ENCODE measurements at places on chromosomes 6 and 20.

DNA sequence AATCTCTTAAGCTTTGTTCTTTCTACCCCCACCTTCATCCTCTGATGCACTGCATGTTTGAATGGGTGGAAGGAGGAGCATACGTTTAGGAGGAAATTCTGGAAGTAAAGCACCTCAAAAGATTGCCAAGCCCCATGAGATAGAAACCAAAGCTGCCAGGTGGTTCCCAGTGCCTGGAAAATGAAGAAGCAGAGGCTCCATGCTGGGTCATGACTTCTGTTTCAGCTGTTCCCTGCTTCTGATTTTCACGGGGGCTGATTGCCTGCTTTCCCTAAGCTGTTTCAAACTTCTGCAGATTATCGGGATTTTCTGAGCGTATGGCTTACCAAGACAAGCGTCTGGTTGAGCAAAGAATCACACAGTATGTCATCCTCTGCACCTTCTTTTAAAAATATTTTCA, 87.5 kb upstream of the SYNDIG1 start:
- DNase-seq = no peak

- DNase-seq = no peak
Measured at GRCh38 chr6:8085053-8085511, 17.3 kb downstream of the EEF1E1 start.

GRCh38 chr6:125944896-125945295, 11.7 kb upstream of the HINT3 start:
- DNase-seq = no peak

DNA sequence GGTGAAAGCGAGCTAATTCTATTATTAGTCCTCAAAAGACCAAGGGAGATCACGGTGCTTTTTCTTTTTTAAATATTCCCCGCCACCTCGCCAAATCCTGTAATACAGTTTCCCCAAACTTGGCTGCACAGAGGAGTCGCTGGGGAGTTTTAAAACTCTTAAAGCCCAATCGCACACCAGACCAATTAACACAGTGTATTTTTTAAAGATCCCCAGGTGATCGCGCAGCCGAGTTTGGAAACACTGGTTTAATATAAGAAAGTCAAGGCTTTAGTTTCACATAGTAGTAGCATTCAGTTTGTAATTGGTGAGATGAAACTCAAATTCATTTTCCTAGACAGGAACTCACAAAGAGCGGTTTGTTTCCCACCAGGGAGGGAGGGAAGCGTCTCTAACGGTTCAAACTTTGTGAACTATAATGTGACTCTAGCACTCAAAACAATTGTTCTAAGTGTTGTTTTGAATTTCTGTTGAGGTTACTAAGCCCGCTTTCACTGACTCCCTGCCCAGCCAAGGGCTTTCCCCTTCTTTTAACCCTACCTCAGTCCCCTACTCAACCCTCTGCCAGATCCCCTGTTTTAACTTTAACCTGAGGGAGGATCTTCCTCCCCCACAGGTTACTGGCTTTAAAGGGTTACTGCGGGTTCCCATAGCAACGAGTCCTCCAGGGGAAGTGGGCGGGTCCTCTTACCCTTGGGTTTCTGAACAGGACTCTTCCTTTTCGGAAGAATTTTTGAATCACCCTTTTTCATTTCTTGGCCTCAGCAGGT, 25.7 kb upstream of the BTBD3 start:
- DNase-seq = no peak

DNA sequence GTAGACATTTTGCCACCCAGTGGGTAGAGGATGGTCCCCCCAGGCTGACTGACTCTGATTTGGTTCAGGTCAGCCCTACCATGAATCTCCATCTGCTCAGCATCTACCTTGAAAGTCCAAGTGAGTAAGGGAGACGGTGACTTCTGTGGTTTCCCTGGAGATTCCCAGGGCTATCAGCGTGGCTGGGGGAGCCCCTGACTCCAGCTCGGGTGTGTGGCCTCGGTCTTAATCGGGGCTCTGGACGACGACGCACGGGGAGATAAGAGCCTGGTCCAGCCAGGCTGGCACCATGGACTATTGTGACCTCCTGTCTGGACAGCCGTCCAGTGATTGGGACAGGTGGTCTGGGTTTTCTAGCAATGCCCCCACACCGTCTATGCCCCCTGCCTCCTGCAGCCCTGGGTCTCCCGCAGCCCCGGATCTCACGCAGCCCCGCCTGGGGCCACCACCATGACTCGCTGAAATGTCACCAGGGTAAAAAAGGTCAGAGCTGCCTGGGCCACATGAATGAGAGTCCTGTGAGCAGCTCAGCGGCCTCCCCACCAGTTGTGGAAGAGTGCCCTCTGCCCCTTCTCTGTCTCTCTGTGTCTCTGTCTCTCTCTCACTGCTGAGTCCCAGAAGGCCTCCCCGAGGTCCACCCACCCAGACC, 47.1 kb upstream of the GATA5 start:
- DNase-seq = no peak

GRCh38 chr6:157991067-157991432, 9.4 kb downstream of the SYNJ2 start:
- peak; percentile 44 for DNase-seq

GRCh38 chr6:44534291-44534690, 146.8 kb downstream of the CDC5L start:
- DNase-seq = no peak

- DNase-seq = no peak
Measured at GRCh38 chr6:27601668-27602254, 128.9 kb upstream of the ZNF184 start.

DNA sequence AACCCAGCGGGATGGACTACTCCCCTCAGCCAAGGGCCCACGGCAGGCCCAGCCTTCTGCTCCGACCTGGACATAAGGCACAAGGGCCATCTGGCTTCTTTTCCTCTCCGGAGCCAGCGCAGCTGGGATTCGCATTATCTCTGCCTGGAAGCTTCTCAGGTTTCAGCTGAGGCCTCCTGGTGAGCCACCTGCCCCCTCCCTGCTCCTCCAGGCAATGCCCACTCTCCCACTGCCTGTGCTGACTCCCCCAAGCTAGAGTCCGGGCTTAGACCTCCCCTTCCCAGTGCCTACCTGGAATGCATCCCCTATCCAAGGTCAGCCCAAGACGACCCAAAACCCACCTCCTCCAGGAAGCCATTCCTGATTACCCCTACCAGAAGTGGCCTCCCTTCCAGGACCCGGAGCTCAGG, 60.7 kb downstream of the EZR start:
- peak; percentile 73 for DNase-seq

- DNase-seq = peak; percentile 55
Measured at GRCh38 chr20:58701431-58702160, 9.0 kb downstream of the NPEPL1 start.

DNA sequence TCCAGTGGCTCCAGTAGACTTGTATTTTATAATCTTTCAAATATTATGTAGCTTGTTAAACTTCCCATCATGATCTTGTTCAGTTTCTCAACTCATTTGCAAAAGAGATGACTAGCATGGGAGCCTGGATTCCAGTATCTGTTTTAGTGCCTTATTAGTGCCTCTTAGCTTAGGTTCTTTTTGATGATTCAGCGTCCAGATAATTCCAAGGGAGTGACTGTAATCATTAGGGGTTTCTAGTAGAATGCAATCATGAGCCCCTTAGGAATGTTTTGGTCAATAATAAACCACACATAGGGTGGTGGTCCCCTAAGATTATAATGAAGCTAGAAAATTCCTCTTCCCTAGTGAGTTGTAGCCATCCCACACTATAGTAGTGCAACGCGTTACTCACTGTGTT, 7.0 kb downstream of the CD2AP start:
- no peak for DNase-seq

- no peak for DNase-seq
Measured at GRCh38 chr20:50969912-50970311, 11.3 kb downstream of the MOCS3 start.

DNA sequence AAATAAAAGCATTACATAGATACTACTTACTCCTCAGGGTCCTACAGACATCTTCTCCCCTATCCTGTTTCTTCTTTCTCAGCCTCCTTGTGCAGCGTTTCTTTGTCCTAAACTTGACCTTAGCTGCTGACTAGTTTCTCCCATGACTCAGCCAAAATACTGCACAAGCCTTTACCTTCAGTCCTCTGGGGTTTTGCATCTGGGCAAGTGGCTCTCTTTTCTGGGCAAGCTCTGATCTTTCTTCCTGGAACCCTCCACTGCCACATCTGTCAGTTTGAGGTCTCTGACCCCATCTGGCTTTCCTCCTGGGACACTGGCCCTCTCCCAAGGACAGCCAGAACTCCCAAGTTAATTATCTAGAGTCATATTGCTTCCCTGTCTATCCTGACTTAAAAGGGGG, 838.4 kb downstream of the DHX35 start:
- DNase-seq = no peak

GRCh38 chr6:149897015-149897697, 757 bp downstream of the RAET1E start:
- no peak for DNase-seq

- no peak for DNase-seq
Measured at GRCh38 chr20:11496380-11496779, 421.3 kb upstream of the BTBD3 start.

DNA sequence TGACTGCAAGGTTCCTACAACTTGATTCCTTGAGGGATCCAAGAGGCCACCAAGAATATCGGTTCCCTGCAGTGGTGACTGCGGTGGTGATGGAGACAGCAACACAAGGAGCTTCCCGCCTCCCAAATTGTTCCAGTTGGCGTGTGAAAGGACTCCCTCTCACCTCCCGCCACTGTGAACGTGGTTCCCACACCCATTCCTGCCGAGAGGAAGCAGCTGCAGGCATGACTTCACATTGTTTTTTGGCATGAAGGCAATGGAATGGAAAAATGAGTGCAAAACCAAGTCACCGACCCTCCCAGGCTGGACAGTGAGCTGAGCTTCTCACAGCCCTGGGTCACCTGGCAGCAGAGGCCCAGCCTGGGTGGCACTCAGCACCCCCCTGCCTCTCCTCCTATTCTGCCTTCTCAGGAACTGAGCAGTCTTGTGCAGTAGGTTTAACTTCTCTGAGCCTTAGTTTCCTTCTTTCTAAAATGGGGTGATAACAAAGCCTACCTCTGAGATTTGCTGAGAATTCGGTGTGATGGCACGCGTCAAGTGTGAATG, 75.0 kb downstream of the CNKSR3 start:
- DNase-seq = no peak

DNA sequence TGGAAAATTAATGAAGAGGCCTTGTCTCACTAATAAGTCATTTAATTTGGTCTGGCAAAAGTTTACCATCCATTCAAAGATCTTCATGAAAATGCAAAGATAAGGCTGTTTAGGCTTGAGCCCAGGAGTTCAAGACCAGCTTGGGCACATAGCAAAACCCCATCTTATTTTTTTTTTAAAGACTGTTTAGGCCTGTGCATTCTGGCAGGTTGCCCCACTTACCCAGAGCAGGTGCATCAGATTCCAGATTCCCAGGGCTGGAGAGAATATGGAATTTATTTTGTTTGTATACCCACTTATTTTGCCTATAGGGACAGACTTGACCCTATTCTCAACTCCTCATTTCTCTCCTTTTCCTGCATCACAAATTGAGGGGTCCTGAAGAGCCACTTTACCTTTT, 5.7 kb downstream of the FOXO3 start:
- no peak for DNase-seq

- DNase-seq = peak; percentile 9
Measured at GRCh38 chr6:157706883-157707282, 116.2 kb upstream of the SNX9 start.

- no peak for DNase-seq
Measured at GRCh38 chr6:24936641-24937317, 1.0 kb upstream of the RIPOR2 start.

GRCh38 chr20:58746620-58747019, 54.0 kb downstream of the NPEPL1 start:
- DNase-seq = no peak

GRCh38 chr6:52576392-52577021, 353 bp downstream of the TRAM2 start:
- DNase-seq = no peak

Data from cardiac septum (tissue), 1 donor.